Femur (tissue), 1 donor: ENCODE measurements at places on chromosomes 16 and 17.
A peak's percentile ranks its signal among the peaks of the same experiment; 100 is the strongest.

GRCh38 chr16:53433930-53434376 is 318 bp upstream of the RBL2 start:
- DNase-seq, result no peak

GRCh38 chr16:57263541-57264351 is 18.7 kb downstream of the ARL2BP start:
- no peak for DNase-seq

DNA sequence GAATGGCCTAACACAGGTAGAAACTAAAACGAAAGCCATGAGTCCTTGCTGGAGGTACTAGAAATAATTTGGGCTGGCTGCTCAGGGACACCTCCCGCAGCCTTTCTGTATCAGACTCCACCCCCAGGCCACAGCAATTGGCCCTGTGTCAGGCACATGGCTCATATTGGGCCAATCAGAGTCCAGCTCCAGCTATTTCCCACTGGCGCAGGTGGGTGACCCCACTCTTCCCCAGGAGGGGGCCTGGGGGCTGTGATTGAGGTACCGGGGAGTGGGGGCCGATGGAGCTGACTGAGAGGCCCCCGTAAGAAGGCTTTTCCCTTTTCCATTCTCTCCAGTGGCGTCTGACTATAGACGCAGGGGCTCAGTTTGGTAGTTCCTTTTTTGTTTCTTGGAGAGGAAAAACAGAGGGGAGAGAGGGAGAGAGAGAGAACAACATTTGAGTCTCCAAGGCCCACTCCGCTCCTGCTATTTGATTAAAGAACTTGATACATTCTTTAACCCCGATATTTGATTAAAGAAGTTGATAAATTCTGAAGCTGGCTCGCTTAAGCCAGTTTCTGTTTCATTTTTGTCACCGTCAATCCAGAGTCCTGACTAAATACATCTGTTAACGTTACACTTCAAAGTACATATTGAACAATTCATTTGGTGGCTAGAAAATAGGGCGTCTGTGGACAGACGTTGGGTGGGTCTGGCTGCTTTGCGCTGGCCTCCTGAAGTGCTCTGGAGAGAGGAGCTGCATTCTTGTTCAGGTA is 26.3 kb downstream of the FOXL1 start:
- DNase-seq, result no peak

- no peak for DNase-seq
Observed at GRCh38 chr17:50844117-50844700, 8.8 kb downstream of the WFIKKN2 start.

GRCh38 chr17:3773966-3774365 is 27.0 kb downstream of the ITGAE start:
- no peak for DNase-seq

GRCh38 chr17:80352991-80353665 is 61.8 kb upstream of the ENDOV start:
- no peak for DNase-seq

- peak; percentile 60 for DNase-seq
Observed at GRCh38 chr17:10657148-10657547, at the start of gene MYH3. MYH3 (minus strand) TSS chr17:10657309; CDS start chr17:10655064, 2,245 bp downstream.

DNA sequence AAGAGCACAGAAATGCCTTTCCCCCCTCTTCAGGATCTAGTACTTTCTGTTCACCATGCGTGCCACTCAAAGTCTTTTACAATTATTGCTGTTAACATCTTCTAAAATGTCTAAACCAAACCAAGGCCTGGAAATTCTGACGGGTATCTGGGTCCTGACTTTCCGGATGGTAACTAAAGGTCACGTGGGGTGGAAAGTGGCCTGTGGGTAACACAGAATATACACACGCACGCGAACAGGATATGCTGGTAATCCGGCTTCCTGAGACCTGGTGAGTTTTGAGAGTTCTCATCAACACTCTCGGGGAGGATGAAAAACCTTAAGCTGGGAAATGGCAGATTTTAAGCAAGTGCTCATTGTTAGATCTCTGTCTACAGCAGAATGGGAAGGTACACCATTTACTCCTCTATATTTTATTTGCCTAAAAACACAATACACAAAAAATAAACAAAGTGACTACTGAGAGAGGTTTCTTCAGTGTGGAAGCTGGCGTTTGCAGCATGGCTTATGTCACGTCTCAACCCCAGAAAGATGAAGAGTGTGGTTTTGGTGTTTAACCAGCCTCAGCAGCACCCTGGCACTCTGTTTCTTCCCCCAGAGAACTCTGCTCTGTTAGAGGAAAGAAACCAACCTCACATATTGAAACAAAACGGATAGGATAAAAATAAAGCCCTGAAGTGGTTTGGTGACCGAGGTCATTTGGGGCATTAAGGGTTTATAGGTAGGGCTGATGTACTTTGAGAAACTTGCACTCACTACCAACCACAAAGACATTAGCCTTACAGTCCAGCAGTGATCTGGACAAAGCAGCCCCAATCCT is 37.3 kb downstream of the SMG6 start:
- DNase-seq, result no peak

GRCh38 chr17:81345228-81346089 is 49.8 kb upstream of the BAHCC1 start:
- DNase-seq, result peak; percentile 91

GRCh38 chr16:22356930-22357634 is 17.3 kb downstream of the CDR2 start:
- DNase-seq, result no peak

GRCh38 chr16:86138121-86139085 is 239.4 kb downstream of the IRF8 start:
- no peak for DNase-seq

- DNase-seq, result no peak
Observed at GRCh38 chr17:50353600-50354195, 7.8 kb downstream of the XYLT2 start.

DNA sequence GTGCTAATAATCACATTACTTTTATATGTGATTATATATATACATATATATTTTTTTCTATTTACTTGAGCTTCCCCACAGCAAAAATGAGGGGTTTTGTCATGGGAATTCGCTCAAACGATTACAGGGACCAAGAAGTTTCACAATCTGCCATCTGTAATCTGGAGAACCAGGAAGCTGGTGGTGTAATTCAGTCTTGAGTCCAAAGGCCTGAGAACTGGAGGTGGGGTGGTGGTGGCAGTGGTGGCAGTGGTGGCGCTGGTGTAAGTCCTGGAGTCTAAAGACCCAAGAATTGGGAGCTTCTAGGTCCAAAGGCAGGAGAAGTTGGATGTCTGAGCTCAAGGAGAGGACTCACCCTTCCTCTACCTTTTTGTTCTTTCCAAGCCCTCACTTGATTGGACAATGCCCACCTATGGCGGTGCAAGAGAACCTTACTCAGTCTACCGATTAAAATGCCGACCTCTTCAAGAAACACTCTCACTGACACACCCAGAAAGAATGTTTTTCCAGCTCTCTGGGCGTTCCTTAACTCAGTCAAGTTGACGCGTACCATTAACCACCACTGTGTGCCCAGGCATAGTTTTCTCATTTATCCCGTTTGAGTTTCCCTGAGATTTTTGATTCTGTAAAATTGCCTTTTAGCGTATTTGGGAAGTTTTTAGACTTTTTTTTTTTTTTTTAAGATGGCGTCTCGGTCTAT is 31.9 kb downstream of the POLR2A start:
- no peak for DNase-seq

DNA sequence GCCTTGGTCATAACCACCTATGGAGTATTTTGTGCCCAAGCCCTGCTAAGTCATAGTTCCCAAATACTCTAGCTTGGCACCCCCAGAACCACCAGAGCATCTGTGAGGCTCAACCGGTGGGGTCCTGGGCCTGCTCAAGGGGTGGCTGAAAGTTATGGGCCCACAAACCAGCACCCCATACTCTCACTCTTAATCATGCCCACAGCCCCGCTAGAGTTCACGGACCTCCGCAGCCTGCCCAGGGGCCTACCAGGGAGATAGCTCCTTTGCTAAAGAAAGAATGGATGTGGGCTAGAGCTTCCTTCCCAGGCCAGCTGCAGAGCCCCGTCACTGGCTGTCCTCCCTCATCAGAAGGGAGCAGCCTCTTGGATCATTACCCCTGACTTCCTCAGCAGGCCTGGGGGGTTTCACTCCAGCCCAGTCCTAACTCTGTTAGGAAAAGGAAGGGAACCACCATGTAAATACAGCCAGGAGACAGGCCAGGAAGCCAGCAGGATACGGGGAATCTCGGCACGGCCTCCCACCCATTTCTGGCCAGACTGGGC is 1.4 kb downstream of the GIT1 start:
- peak; percentile 30 for DNase-seq

GRCh38 chr17:50865060-50865867 is 890 bp downstream of the TOB1 start:
- DNase-seq, result peak; percentile 78

GRCh38 chr17:43662413-43663141 is 855 bp upstream of the MEOX1 start:
- DNase-seq, result no peak

- DNase-seq, result no peak
Observed at GRCh38 chr16:11833951-11834695, 17.2 kb downstream of the RSL1D1 start.

DNA sequence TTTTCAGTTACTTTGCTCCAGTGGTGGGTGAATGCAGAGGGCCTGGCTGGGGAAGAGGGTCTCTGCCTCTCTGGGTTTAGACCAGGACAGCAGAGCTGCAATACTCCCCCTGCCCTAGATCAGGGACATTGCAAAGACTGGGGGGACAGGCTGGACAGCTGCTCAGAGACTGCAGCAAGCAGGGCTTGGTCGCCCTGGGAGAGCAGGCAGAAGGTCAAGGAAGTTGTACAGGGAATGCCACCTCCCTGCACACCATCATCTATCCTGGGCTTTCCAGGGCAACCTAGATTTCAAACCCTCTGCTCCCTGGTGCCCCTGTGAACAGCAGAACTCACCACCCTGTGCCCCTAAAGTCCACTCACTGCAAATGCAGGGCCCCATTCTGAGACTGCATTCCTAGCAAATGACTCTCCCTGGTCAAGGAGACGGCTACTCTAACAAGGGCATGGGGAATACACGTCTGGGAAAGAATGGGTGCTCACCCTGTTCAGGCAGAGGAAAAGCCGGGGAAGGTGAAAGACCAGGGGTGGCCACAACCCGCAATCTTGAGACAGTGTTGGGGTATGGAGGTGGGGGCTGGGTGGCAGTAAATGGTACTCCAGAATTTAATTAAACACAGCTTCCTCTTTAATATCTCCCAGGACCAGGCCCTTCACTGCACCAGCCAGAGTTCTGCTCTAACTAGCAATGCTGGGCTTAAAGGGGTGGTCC is 1.0 kb downstream of the KIFC3 start:
- DNase-seq, result no peak

GRCh38 chr17:16075949-16076348 is 76.3 kb downstream of the TTC19 start:
- DNase-seq, result no peak

- peak; percentile 71 for DNase-seq
Observed at GRCh38 chr16:12147681-12148080, 171.1 kb downstream of the SNX29 start.

DNA sequence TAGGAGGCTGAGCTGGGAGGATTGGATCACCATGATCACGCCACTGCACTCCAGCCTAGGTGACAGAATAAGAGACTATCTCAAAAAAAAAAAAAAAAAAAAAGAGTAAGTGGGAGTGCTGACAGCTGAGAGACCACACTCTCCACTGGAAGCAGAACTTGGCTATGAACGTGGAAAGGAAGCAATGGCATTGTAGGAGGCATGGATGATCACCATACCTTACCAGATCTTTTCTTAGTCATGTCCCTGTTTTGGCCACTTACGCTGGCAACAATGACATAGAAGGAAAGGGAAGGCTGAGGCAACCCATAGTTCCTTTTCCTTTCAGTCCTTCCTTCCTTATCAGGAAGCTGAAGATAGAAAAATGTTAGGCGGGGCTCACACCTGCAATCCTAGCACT is 3.7 kb upstream of the ATP1B2 start:
- no peak for DNase-seq

DNA sequence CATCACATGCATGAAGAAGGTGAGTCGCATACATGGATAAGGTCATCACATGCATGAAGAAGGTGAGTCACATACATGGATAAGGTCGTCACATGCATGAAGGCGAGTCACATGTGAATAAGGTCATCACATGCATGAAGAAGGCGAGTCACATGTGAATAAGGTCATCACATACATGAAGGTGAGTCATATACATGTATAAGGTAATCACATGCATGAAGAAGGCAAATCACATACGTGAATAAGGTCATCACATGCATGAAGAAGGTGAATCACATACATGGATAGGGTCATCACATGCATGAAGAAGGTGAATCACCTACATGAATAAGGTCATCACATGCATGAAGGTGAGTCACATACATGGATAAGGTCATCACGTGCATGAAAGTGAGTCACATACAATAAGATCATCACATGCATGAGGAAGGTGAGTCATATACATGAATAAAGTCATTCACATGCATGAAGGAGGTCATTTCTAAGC is 105.1 kb upstream of the SDK2 start:
- no peak for DNase-seq

GRCh38 chr17:1365445-1366039 is 34.5 kb downstream of the YWHAE start:
- peak; percentile 75 for DNase-seq

GRCh38 chr16:11669380-11670146 is 1.3 kb downstream of the SNN start:
- no peak for DNase-seq

DNA sequence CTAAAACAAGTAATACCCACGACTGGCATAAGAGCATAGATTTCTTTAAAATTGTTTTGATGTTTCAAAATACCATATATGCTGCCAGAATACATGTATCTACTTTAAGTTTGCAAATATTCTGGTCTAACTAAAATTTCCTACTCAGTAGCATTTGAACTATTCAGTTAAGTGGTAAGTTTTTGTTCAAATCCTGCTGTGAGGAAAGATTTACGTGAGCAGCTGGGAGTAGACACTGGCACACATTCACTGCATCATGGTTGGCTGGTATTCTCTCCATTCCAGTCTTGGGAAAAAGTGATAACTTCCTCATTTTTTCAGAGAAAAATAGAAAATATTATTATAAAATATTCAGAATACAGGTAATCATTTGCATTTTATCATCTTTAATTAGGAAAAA is 133.6 kb downstream of the SKAP1 start:
- no peak for DNase-seq

GRCh38 chr16:53821487-53821886 is 117.5 kb downstream of the FTO start:
- no peak for DNase-seq

DNA sequence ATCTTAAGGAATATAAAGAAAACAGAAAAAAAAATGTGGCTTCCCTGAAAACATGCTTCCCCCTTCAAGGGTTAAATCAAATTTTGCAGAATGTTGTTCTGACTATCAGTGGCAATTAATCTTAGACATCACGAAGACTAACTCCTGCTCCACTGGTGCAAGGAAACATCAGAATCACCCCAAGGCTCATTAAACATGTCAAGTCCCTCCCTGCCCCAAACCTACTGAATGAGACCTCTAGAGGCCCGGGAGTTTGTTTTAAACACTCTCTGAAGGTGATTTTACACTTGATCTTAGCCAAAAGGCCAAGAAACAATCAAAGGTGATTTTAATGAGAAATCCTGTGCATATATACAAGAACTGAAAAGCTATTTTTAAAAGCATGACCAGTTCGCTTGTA is 18.3 kb downstream of the PSME3IP1 start:
- no peak for DNase-seq

GRCh38 chr17:38970128-38970527 is 2.9 kb upstream of the FBXO47 start:
- DNase-seq, result no peak

GRCh38 chr17:11459861-11460331 is 138.4 kb upstream of the DNAH9 start:
- peak; percentile 22 for DNase-seq
